ENCODE measurements at places on chromosomes 7 and 10.

- DNase-seq = peak; percentile 25
Measured at GRCh38 chr10:12594448-12594944, 245.1 kb downstream of the CAMK1D start.

GRCh38 chr7:129494041-129494440, 8.3 kb upstream of the SMKR1 start:
- DNase-seq = no peak

- DNase-seq = no peak
Measured at GRCh38 chr7:130734815-130735716, 1.1 kb upstream of the KLF14 start.

DNA sequence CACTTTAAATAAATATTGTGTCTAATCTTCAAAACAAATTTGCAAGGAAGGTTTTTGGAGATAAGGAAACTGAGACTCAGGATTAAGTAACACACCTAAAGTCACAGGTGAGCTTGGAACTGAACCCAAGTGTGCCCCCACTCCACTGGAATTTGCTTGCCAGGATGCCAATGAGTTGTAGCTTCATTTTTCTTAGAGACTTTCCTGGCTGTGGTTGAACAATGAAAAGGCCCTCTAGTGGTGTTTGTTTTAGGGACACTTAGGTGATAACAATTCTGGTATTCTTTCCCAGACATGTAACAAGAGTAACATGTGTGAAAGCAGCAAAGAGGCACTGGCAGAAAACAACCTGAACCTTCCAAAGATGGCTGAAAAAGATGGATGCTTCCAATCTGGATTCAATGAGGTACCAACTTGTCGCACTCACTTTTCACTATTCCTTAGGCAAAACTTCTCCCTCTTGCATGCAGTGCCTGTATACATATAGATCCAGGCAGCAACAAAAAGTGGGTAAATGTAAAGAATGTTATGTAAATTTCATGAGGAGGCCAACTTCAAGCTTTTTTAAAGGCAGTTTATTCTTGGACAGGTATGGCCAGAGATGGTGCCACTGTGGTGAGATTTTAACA, 1.5 kb downstream of the IL6 start:
- DNase-seq = no peak

GRCh38 chr7:99137411-99138180, 6.3 kb downstream of the SMURF1 start:
- DNase-seq = no peak

- DNase-seq = no peak
Measured at GRCh38 chr7:28076423-28077200, 104.0 kb downstream of the JAZF1 start.

DNA sequence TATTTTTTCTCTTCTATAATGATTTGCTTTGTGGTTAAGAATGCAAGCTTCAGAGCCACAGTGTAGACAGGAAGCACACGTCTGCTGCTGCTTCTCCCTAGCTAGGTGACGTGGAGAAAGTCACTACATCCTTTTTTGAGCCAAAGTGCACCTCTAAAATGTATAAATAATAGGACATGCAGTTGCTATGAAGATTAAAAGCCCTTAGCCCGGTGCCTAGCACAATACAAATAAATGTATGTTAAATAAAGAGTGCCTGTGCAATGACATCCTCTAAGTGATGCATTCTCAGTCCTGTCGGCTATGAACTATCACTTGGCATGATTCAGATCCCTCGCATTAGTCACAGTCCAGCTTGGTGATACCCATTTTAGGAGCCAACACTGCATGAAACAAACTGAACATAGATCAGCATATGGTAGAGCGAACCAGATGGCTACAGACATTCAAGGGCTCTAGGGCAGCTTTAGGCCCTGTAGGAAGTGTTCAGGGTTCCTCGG, 4.8 kb upstream of the TRDMT1 start:
- DNase-seq = no peak

- no peak for DNase-seq
Measured at GRCh38 chr10:34016576-34016975, 682.1 kb upstream of the NRP1 start.

DNA sequence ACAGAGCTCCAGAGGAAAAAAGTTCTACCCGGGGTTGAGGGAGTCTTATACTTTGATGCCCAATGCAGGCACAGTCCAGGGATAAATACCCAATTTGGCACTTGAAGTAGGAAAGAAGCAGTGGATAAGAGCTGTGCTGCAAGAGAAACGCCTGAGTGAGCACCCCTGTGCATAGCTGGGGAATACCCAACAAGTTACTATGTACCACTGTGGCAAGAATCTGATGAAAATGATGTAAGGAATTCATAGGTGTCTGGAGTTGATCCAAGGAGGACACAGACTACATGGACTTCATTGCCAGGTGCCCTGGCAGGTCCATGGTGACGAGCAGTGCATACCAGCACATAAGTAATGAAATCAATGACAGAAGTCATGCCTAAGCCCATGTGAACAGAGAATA, 183.7 kb upstream of the FEZF1 start:
- DNase-seq = no peak

- DNase-seq = no peak
Measured at GRCh38 chr10:131119626-131120355, 191.7 kb downstream of the TCERG1L start.

DNA sequence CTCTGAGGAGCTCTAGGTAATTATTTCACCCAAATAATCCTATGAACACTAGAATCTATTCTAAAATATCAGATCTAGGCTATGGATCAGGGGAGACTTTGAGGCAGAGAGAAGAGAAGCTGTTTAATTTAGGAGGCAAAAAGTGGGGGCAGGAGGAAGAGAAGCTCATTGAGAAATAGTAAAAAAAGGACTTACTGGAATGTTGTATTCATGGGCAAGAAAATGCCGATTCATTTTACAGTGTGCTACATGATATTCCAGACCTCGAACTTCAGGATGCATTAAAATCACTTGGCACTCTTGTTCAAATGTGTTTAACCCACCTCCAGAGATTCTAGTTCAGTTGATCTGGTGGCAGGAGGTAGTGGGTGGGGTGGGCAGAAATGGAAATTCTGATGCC, 109.5 kb upstream of the ITGB1 start:
- DNase-seq = no peak

DNA sequence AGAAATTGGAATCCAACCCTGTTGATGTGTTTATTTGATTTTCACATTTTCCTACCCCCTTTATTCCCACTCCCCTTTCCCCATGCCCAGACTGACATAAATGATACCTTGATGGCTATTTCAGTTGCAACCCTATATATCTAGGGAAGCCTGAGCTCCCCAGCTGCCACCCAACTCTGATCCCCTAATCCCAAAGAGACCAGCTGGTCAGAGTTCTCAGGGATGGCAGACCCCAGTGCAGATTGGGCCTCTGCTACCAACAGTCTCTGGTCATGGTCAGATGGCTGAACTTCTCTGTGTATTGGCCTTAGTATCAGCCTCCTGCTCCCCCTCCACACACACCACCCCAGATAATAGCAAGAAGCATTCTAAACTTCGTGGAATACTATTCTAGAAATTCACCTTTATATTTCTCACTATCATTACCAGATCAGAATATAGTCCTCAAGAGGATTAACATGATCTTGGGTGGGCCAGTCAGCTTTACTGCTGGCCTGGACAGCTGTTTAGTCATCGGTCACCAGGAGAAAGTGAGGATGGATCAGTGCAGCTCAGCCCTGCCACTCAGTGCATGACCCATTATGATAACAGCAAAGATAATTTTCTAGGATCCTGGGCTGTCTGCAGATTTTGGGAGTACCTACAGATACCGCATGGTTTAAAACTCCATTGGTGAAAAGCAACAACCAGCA, 24.5 kb upstream of the BTRC start:
- DNase-seq = no peak

- DNase-seq = no peak
Measured at GRCh38 chr10:85671530-85671929, 695.1 kb downstream of the GRID1 start.

GRCh38 chr10:60135020-60135419, 228.7 kb upstream of the CCDC6 start:
- DNase-seq = no peak

GRCh38 chr7:50394315-50394714, 55.8 kb downstream of the FIGNL1 start:
- DNase-seq = no peak

DNA sequence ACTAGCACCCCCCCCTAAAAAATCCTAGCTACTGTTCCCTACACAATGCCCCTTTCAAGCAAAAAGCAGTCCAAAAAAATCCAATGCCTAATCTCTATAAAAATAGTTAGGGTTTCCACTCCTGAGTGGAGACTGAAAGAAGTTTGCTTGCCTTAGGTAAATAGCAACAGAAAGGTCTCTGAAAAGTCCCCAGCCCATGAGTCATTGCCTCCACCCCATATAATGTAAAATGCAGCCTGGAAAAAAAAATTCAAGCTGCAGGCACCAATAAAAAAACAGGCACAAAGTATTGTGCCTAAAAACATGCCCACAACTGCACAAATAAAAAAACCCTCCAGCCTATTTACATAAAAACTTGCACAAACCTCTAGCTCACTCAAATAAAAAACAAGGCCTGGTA, 47.5 kb downstream of the ZNF680 start:
- no peak for DNase-seq

DNA sequence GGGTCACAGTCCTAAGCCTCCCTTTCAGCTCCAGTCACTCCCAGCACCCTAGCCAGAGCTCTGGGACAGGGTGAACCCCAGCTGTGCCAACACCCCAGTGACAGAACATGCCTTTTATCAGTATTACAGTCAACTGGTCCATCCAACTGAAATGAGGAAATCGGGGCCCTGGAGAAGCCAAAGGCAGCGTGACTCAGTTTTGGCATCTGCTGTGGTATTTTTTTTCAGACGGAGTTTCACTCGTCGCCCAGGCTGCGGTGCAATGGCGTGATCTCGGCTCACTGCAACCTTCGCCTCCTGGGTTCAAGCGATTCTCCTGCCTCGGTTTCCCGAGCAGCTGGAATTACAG, 3.4 kb upstream of the CLDN15 start:
- DNase-seq = no peak

DNA sequence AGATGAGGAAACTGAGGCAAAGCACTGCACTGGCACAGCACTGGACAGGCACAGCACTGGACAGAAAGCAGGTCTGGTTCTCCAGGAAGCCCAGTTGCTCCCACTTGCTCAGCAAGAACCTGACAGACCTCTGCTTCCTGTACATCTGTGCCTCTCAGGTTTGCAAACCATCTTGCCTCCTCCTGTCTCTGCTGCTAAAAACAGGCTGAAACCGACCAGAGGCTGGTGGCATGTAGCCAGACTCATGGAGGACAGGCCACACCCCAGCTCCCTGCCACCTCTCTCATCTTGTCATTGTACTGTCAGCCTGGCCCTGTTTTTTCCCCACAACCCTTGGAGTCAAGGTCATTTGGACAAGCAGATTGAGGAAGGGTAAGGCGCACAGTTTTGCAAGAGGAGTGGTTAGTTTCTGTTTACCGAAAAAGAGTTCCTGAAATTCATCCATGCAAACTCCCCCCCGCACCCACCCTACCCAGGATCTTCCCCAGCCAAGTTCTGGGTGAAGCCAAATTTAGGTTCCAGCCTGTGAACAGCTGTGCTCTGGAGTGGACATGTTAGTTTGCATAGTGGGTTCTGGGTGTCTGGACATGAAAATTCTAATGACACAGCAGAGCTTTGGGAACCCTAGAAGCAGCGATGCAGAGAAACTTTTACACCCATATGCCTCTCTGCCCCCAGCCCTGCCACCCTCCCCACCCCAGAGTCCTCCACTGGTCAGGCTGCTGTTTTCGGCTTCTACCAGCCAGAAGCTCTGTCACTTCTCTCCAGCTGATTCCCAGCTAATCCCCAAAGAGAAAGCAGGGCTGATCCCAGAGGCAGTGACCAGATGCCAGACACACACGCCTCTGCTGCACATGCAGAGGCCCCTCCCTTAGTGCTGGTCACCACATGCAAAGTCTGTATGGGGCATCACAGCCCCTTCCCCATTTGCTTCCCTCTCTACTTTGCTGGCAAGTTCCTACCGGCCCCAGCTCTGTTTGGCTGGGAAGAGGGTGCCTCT, 8.5 kb upstream of the C10orf105 start:
- peak; percentile 74 for DNase-seq

DNA sequence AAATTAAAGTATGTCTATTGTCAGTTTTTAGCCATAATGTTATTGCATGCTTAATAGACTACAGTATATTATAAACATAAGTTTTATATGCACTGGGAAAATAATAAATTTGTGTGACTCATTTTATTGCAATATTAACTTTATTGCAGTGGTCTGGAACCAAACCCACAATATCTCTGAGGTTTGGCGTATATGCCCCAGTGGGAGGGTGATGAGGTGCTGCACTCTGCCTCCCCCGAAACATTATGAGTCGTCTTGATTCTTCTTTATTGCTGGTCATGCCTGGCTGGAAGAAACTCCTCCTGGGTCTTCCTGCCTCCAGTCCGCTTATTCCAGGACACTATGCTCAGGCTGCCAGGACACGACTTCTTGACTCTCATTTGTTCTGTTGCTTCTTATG, 88.4 kb downstream of the MTPN start:
- DNase-seq = no peak

DNA sequence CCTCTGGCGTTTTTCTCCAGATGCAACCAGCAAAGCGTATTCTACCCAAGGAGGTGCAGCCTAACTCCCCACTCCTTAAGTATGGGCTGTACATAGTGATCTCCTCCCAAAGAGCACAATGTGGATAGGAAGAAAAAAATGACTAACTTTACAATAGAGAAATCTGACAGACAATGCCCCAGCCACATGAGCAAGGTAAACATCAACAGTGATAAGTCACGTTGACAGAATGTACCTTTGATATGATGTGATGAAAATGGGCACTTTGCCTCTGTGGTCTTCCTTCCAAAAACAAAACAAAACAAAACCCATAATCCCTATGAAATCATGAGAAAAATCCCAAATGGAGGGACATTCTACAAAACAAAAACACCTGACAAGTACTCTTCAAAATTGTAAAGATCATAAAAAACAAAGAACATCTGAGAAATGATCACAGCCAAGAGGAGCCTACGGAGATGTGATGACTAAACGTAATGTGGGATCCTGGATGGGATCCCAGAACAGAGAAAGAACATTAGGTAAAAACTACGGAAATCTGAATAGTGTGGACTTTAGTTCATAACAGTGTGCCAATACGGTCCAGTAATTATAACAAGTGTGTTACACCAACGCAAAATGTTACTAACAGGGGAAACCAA, 50.6 kb downstream of the ABLIM1 start:
- no peak for DNase-seq

Measured in activated effector memory CD4-positive, alpha-beta T cell treated with Interleukin-2 at 50 U/mL for 16 hours (primary cell).